ENCODE measurements at places on chromosomes 7 and 10.

DNA sequence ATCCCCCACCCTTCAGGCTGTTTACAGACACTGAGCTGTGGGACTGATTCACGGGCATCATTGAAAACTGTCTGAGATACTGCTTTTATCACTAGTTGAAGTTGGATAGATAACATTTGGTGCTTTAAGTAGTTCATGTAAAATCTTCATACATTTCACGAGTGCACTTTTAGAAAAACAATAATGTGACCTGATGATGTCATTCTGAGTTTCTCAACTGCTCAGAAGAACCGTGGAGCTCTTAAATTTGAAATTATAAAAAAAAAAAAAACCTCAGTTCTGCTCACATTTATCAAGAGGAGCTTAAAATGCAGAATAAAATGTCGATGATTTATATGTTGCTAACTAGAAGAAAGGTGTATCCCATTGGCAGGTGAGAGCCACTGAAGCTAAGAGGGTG lies 81.5 kb downstream of the GALNT11 start:
- DNase-seq: no peak

DNA sequence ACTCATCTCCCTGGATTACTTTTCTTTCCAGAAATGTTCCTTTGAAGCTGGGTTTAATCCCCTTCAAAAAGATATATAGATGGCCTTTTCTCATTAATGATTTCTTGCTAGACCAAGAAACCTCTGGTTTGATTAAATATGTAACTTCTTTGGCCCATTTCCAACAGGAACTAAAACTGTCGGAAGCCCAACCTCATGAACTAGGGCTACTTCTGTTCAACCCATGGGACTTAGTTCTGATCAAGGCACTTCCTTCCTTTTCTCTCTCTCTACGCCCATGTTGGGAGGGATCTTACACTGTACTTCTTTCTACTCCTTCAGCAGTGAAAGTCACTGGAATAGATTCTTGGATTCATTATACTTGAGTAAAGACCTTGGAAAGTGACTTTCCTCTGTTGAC lies 83.6 kb downstream of the TMEM106B start:
- DNase-seq: no peak

- DNase-seq: no peak
These were observed 67.4 kb downstream of the VWC2 start for GRCh38 chr7:49840751-49841405.

- DNase-seq: no peak
These were observed at the start of gene CPVL for GRCh38 chr7:29146057-29146706. Gene CPVL, minus strand, starts transcription at chr7:29146537. Its CDS starts 25,476 bp downstream, at chr7:29121061.

DNA sequence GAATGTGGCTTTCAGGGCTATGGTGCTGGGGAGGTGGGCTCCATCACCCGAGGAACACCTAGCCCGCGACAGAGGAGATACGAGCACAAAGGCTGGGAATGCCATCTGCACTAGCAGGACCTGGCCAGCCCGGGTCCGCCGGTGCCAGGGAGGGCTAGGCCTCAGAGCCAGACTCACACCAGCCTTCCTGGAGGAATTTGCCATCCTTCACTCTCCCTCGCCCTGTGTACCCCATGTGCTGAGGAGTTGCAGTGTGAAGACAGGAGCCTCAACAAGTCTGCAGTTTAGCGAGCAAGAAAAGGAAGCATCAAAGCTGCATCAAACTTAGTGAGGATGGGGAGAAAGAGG lies 123.6 kb upstream of the JCAD start:
- no peak for DNase-seq

DNA sequence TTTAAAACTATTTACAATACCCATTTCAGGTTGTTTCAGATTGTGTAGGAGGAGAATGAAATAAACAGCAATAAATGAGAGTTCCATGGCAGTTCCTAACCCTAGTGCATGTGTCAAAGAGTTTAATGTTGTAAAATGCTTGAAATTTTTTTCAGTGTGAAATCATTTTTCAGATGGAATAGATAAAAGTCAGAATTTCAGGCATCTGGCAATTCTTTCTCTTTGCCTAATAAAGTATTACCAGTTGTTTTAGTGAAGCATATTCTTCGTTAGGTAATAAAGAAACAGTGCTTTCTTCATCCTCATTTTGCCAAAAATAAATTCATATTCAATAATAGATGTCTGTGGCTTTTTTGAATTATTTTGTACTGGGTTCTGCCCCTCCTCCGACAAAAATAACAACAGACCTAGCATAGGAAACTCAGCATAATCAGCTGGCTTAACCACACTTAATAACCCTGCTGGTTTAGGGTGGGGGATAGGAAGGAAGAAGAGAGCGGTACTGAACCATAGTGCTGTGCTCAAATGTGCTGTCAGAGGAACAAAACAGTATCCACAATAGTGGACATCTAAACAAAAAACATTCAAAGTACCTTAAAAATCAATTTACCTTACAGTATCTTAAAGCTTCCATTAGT lies 39.1 kb downstream of the MINDY3 start:
- DNase-seq: no peak

DNA sequence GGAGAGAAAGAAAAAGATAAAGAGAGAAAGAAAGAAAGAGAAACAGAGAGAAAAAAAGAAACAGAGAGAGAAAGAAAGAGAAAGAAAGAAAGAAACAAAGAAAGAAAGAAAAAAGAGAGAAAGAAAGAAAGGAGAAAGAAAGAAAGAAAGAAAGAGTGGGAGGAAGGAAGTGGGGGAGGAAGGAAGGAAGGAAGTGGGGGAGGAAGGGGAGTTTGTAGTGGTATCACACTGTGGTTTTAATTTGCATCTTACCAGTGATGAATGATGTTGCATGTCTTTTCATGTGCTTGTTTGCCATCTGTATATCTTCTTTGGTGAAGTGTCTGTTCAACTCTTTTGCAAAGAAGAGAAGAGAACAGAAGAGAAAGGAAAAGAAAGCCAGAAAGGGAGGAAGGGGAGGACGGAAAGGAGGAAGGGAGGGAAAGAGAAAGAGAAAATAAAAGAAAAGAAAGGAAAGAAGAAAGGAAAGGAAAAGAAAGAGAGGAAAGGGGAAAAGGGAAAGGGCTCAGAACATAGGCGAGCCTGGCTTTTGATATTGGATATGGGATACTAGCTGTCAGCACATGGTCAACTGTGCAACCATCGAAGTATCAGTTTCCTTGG lies 79.2 kb upstream of the FRMD4A start:
- DNase-seq: no peak

DNA sequence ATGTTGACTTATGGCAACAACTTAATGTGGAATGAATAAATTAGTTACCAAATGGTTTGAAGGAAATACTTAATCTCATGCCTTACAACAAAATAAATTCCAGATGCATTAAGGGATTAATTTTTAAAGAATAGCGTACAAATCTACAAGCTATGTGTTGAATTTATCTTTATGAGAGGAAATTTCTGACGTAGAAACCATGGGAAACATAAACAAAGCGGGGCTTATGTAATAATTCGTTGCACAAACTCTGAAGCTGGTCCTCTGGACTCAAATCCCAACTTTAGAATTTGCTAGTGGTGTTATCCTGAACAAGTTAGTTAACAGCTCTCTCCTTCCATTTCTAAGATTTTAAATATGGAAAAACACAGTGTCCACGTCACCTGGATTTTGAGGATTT lies 137.4 kb upstream of the CALCR start:
- DNase-seq: no peak

DNA sequence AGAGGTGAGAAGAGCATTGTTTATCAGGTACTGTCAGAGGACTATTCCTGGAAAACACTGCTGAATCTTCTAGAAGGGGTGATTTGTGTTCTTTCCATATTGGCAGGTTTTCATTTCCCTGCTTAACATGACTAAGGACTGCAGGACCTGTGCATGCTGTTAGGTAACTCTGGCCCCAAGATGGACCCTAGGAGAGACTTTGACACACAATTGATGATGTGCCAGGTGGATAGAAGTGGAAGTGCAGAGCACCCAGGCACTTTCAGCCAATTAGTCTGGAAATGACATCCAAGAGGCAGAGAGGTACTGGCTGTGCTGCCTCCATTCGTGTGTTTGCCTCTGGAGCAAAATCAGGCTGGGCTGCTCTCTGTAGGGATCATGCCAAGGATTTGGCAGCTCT lies 496.3 kb upstream of the GALNT17 start:
- DNase-seq: no peak

DNA sequence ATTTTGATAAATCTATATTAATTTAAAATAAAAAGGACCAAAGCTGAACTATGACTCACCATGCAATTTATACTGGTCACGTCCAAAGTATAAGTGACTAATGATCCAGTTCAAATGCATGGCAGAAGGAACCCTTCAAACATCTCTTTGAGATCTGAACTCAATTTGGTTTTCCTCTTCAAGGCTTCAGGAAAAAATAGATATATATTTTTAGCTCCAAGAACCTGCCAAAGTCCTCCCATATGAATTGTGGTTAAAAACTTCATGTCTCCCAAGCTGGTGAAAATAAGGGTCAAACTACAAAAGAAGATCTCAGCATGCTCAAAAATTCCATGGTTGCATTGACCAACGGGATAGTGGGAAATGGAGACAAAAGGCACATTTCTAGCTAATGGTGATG lies 34.6 kb upstream of the PDE1C start:
- no peak for DNase-seq

- no peak for DNase-seq
These were observed 36.5 kb downstream of the RAPGEF5 start for GRCh38 chr7:22320416-22320815.

DNA sequence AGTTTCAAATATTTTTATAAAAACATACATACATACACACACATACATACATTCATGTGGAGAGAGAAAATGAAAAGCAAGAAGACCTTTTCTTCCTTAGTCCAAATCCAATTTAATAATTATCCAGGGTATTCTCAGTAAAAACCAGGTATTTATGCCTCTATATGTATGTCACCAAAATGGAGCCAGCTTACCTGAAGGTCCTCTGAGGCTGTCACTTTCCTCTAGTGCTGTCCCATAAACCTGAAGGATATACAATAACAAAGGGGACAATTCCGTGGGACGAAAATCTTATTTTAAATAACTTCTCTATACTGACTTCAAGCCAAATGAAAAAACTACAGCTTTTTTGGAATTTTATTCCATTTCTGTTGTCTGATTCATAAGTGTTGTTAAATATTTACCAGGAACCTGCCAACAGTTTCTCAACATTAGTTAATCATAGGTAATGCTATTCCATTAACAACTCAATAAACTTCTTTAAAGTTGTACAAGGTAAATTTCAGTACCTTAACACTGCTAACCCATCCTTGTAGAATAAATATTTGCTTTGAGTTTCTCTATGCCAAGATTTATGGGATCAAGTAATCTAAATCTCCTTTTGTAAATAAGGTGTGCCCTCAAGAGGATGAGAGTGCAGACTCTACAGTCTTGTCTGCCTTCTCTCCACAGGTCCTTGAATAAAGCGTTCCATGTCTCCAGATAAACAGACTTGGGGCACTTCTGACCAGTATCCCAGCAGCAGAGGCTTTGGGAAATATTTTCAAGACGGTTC lies 260.3 kb downstream of the AHR start:
- no peak for DNase-seq

- DNase-seq: no peak
These were observed 12.8 kb downstream of the SUN1 start for GRCh38 chr7:845091-845490.

DNA sequence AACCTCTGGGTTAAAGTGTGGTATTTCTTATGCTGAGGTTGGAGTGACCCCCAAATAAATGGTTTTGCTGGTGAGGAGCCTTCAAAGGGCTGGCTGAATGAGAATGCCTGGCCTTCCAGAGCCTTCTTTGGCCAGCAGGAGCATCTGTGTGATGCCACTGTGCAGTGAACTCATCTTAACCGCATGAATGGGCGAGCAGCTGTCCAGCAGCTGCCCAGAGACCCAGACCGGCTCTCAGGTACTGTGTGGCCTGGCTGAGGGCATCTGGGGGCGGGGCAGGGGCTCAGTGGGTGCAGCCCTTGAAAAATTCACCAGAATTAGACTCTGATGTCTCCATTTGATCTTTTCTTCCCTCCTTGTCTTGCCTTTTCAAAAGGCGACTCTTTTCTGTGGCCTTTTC lies 59.0 kb downstream of the SYPL1 start:
- DNase-seq: no peak

DNA sequence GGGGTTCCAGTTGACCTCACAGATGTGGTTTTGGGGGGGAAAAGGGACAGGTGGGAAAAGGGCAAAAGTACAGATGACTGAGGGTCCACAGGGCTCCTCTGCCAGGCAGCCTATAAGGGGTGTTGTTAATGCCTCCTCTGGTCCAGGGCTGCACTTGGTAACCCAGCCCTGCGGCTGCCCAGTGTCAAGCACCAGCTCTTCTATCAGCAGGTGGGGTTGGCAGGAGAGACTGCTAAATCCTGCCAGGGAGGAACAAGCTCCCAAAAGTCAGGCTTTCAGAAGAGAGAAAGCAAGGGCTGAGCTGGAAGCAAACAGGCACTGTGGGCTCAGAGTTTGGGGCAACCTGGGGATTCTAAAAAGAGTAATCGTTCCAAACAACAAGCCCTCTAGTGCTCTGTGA lies 39.1 kb downstream of the LRRC20 start:
- no peak for DNase-seq

- DNase-seq: no peak
These were observed 142.9 kb upstream of the ITGB1 start for GRCh38 chr10:33100781-33101391.

DNA sequence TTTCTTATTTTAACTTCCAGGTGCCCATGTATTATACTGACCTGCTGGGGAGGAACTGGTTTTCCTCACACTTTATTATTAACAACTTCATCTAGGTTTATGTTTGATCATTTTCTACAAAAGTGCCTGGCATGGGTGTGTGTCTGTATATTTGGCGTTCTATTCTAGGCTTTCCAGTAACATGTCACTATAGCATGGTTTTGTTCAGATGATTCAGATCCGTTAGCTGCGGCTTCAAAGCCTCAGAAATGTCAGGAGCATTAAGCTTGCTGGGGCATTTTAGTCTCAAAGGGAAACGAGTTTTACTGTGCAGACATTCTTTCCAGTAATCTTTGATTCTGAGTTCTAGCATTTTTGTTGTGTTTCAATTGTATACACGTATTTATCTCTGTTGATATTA lies 2.3 kb downstream of the INPP5A start:
- no peak for DNase-seq

- no peak for DNase-seq
These were observed 968.6 kb upstream of the ZNF722 start for GRCh38 chr7:63030061-63030460.

- no peak for DNase-seq
These were observed 200.9 kb downstream of the CREB5 start for GRCh38 chr7:28613262-28613661.

DNA sequence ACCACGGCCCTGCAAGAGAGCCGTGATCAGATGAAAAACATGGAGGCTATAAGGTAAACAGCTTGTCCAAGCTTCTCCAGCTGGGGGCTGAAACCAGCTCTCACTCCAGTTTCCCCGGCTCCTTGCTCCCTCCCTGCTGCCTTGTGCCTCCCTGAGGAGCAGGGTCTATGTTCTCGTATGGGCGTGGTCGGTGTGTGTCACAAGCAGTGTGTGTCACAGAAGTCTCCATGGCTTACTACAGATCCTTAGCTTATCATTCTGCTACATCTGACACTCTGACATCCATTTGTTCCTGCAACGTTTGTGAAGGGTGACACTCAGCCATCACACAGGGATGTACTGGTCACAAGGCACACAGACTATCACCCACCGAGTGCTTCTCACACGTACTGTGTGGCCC lies 54.6 kb downstream of the CSGALNACT2 start:
- no peak for DNase-seq
